ENCODE measurements at places on chromosomes 4 and X. TPM values are rescaled to one million over a fixed set of nuclear protein-coding genes. Genes with fewer than 3 reads are reported as not detected.

Gene MMRN1
- total RNA-seq: under 0.01 TPM

Gene RNF175
- 0.50 TPM for total RNA-seq

Gene SATL1
- not detected for total RNA-seq

Gene HEPH
- 0.14 TPM for total RNA-seq

Gene PIR
- 22.9 TPM for total RNA-seq

Gene TLR2
- total RNA-seq: 2.1 TPM

Gene BBS12
- 4.9 TPM for total RNA-seq

Gene DRD5
- not detected for total RNA-seq

Gene EXOC1L
- not detected for total RNA-seq

Gene GPC4
- 0.34 TPM for total RNA-seq

Gene MCF2
- 0.34 TPM for total RNA-seq

Gene TLR1
- 0.78 TPM for total RNA-seq

Gene MGAT4D
- not detected for total RNA-seq

Gene TRIM60
- not detected for total RNA-seq

Gene TLR10
- total RNA-seq: under 0.01 TPM

Gene CLGN
- 32.4 TPM for total RNA-seq

Gene ACOT9
- 44.4 TPM for total RNA-seq

Gene HSFX2
- not detected for total RNA-seq

Gene CXXC4
- 0.43 TPM for total RNA-seq

Gene OCIAD2
- 241 TPM for total RNA-seq

Gene CITED1
- total RNA-seq: 0.14 TPM

Gene CYLC1
- not detected for total RNA-seq

Gene CFAP99
- not detected for total RNA-seq

Gene RHOXF2B
- total RNA-seq: not detected

Gene UGT8
- 0.34 TPM for total RNA-seq

Gene GLRB
- total RNA-seq: 6.2 TPM

Gene CFP
- total RNA-seq: under 0.01 TPM

Gene TLR6
- 0.50 TPM for total RNA-seq

Gene GAGE12J
- total RNA-seq: not detected

Gene SSX4B
- total RNA-seq: not detected

Gene LRCH2
- under 0.01 TPM for total RNA-seq

Measured in nasal cavity respiratory epithelium epithelial cell of viscerocranial mucosa (primary cell).